Activated T-helper 1 cell treated with anti-CD3 and anti-CD28 coated beads, Interleukin-2, amount 50 U/mL, for 16 hours (primary cell): ENCODE measurements at places on chromosomes 2 and 18.

GRCh38 chr2:62304429-62305417 is 108.8 kb downstream of the B3GNT2 start:
- no peak for DNase-seq

- no peak for DNase-seq
Measured at GRCh38 chr2:112062894-112063293, 7.8 kb downstream of the TMEM87B start.

- no peak for DNase-seq
Measured at GRCh38 chr2:222034058-222034457, 264.7 kb downstream of the PAX3 start.

- no peak for DNase-seq
Measured at GRCh38 chr18:44957461-44957860, 276.8 kb downstream of the SETBP1 start.

GRCh38 chr2:17104454-17104853 is 413.8 kb downstream of the RAD51AP2 start:
- DNase-seq = no peak

GRCh38 chr2:72182547-72182946 is 34.9 kb upstream of the CYP26B1 start:
- DNase-seq = no peak

DNA sequence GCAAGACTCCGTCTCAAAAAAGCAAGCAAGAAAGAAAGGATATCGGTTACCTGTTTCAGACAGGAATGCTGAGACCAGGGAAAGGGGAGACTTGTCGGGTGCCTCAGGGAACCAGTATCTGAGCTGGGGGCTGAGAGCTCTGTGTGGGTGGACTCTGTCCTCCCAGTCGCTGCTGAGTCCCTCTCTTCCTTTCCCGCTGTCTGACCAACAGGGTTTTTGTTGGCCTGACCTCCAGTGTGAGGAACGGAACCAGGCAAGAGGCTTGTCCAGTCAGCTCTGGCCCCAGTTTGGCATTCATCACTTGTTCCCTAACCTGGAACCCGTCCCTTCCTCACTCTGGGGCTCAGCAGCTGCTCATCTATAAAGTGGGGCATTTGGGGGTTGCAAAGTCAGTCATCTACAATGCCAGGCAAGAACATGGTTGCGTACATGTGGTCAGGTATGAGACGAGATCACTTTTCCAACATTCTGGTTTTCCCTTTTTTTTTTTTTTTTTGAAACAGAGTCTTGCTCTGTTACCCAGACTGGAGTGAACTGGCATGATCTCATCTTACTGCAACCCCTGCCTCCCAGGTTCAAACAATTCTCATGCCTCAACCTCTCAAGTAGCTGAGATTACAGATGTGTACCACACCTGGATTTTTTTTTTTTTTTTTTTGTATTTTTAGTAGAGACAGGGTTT is 116.4 kb downstream of the PLB1 start:
- no peak for DNase-seq

DNA sequence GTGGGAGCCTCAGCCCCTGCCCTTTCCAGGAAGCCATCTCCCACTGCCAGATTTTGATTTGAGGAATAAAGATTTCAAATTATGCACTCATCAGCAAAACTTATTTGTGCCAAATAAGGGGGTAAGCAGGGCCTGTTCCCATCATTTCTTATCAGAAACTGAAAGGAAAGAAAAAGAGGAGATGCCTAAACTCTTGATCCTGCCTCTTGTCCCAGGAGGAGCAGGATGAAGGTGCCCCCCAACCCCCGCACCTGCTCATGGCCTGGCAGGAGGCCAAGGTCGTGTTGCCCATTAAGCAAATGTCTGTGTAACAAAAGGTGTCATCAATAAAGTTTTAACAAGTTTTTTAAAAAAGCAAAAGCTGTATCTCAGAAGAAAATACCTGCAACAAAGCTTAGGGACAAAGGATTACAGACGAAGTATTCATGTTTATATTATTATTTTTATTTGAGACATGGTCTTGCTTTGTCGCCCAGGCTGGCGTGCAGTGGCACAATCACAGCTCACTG is 80.0 kb downstream of the INPP5D start:
- DNase-seq = no peak

DNA sequence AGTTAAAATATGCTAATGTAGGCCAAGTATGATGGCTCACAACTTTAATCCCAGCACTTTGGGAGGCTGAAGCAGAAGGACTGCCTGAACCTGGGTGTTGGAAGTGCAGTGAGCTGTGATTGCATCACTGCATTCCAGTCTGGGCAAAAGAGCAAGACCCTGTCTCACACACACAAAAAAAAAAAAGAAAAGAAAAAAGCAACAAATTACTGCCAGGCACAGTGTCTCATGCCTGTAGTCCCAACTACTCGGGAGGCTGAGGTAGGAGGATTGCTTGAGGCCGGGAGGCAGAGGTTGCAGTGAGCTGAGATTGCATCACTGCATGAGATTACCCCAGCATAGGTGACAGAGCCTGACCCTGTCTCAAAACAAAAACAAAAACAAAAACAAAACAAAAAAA is 110.6 kb downstream of the PRELID3A start:
- no peak for DNase-seq

DNA sequence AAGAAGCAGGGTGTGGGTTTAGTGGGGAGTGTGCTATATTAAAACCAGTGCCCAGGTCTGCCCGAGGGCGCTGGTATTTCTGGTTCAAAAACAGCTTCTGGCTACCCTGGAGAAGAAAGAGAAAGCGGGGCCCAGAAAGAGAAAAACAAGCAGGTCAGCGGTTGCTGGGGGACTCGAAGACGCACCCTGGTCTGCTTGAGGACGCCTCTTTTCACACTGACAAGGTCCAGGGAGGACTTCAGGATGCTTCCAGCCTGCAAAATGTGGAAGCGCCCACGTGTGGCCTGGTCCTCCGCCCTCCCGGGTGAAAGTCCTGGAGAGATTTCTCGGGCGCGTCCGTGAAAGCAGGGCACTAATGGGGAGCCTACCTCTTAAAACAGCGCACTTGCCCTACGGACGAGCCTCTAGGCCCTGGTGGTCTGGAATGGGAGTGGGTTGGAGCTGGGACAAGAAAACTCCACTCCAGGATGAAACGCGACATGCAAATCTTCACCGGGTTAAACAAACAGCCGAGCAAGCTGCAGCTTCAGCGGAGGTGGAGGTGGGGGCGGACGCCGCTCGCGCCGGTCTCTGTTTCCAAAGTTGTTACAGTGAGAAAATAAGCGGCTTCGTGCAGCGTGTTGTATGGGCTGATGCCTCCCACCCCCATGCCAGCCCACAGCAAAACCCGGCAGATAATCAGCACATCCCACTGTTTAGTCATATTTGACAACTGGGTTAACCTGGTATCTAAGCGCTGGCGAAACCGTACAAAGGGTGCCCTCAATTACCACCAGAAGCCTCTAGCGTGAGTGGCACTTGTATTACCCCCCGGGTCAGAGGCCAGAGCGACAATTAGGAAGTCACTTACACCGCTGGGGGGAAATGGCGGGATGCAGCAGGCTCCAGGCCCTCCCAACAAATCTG is 1.1 kb upstream of the SP9 start:
- DNase-seq = no peak

- no peak for DNase-seq
Measured at GRCh38 chr2:172430678-172431077, 3.3 kb downstream of the ITGA6 start.

- no peak for DNase-seq
Measured at GRCh38 chr2:226578373-226578772, 221.2 kb downstream of the IRS1 start.

DNA sequence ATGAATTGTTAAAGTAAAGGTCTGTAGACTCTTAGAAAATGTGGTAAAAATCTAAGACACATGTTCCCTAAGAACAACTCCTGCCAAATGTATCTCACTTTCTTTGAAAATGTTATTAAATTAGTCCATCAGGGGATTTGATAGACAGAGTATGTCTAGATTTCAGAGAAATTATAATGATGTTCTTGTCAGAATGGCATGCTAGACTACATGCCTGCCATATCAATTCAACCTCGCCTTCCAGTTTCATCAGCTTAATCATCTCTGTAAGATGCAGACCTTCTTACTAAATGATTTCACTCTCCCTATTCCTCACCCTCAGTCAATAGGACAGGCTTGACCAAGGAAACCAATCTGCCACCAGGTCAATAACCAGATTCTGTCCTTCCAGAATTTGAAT is 368.4 kb downstream of the TXNL1 start:
- DNase-seq = no peak

GRCh38 chr2:144771348-144771747 is 251.4 kb upstream of the ZEB2 start:
- DNase-seq = no peak

- no peak for DNase-seq
Measured at GRCh38 chr2:14634489-14635390, 2.2 kb downstream of the LRATD1 start.

DNA sequence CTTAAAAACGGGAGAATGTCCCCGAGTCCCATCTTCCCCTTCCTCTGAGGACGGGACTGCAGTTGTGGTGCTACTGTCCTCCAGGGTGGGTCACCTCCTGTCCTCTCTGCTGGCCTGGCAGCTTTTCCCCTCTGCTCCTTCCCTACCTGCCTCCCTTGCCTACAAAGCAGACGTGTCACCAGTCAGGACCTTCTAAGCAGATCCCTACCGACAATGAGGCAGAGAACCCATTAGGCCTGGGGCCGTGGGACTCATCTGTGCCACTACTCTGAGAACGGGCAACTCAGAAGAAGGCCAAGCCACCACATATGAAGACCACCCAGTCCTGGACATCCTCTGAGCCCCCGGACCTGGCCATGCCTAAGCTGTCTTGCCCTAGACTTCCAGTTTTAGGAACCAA is 103.0 kb upstream of the TEX51 start:
- no peak for DNase-seq

- no peak for DNase-seq
Measured at GRCh38 chr2:62704654-62705006, 883 bp upstream of the EHBP1 start.

GRCh38 chr2:95005726-95006125 is 19.8 kb upstream of the MAL start:
- no peak for DNase-seq

- no peak for DNase-seq
Measured at GRCh38 chr2:46569061-46569560, 89.7 kb downstream of the TMEM247 start.

- DNase-seq = no peak
Measured at GRCh38 chr2:206986943-206987342, 47.6 kb downstream of the CPO start.

DNA sequence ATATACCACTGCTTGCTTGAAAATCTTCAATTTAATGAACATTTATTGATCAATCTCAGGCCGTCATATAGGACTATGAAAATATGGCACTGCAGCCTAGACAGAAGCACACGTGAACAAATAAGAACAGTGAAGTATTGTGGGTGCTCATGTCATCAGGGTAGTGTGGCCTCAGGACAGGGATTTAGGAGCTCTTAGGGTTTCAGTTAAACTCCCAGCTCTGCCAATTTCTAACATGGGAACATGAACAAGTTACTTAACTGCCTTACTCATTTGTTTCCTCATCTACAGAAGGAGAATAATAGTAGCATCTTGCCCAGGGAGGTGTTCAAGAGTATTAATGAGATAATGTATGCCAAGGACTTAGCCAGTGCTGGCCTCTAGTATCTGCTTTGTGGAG is 146.0 kb upstream of the MAP3K20 start:
- DNase-seq = no peak

DNA sequence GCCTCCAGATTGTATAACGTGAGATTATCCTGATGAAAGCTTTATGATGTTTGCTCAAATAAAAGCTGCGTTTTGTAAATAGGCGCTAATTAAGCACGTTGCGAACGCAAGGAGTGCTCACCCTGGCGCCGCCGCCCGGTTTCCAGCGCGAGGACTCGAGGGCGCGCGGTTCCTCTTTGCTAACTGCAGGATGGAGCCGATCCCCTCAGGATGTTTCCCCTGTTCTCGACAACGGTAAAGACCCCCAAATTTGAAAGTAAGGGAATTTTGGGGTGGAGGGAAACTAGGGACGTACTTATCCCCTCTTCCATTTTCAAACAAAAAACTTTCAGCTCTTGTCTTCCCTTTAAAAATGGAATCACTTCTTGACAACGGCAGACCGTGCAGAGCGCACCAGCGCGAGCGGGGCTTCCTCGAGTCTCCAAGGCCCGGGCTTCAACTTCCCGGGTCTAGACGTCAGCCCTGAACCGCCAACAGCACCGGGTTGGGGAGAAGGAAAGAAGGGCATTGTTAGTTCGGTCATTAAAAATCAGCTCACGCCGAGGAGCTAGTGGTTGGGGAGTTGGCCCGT is 1.1 kb upstream of the GBX2 start:
- no peak for DNase-seq

DNA sequence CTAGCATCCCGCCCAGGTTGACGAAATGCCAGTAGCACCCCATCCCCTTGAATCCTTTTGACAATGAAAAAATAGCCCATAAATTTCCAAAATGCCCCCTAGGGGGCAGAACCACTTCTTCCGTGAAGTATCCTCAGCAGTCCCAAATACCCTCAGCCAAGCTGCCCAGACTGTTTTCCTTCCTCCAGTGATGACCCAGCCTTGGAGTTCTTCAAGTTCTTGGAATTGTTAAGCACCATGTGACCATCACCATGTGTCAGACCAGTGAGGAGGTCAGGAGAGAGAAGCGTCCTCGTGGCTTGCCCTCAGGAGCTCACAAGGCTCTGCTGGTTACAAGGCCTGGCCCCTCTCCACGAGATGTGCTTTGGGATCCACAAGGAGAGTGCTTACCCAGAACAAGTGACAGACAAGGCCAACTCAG is 1.4 kb upstream of the SLC23A3 start:
- no peak for DNase-seq

DNA sequence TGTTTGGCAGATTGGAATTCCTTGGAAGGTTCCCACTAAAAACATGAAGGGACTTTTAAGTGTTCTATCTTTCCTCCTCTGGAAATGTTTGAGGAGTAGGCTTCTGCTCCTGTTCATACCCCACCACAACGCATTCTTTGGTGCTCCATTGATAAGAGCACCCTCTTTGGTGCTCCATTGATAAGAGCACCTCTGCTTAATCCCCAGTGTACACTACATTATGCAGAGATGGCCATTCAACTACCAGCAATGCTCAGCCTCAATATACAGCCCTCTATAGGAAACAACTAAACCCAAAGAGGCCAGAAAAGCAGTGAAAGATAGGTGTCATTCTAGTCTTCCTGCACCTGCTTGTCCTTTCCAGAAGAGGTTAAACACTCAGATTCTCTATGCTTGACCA is 1.8 kb upstream of the CHAC2 start:
- no peak for DNase-seq

- no peak for DNase-seq
Measured at GRCh38 chr2:229591611-229592010, 122.7 kb downstream of the DNER start.

- DNase-seq = no peak
Measured at GRCh38 chr18:34120294-34120693, 104.4 kb downstream of the NOL4 start.

GRCh38 chr2:197181491-197181890 is 129.1 kb downstream of the ANKRD44 start:
- DNase-seq = no peak

- no peak for DNase-seq
Measured at GRCh38 chr2:219645631-219646527, 18.4 kb downstream of the SLC4A3 start.
